Keratinocyte (primary cell): ENCODE measurements at places on chromosomes 1 and 21.

GRCh38 chr1:55816456-55817426 is 601.6 kb upstream of the USP24 start:
- DNase-seq = no peak

- no peak for DNase-seq
Observed at GRCh38 chr1:160460214-160460642, 59.9 kb downstream of the VANGL2 start.

DNA sequence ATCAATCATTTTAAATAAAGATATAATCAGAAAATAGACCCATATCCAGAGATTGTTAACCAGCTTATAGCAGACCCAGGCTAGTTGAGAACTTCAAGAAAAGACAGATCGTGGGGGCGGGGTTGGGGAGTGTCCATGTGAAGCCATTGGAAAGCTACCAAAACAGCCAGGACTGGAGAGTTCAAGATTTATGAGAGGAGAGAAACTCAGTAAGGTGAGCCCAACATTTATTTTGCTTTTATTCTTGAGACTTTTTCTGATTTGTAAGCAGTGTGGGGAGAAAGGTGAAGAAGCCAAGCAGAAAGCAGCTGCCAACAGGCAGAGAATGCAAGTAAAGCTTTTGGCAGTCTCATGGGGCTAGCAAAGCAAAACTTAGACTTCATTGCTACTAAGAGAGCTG is 179.9 kb downstream of the VPS13D start:
- no peak for DNase-seq

DNA sequence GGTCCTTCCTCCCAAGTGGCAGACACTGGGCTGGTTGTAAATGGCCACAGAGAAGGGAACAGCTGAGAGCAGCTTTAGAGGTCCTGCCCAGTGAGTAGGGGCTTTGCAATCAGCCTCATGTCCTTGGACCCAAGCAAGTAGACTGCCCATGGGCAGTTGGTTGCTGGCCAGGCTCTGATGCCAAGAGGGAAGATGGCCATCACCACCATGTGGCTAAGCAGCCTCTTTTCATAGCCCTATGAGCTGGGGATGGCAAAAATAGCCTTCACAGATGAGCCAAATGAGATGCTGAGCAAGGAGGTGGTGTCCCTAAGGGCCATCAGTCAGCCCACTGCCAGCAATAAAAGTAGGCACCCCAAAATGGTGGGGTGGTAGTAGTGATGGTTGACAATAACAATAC is 3.2 kb downstream of the DISP3 start:
- no peak for DNase-seq

DNA sequence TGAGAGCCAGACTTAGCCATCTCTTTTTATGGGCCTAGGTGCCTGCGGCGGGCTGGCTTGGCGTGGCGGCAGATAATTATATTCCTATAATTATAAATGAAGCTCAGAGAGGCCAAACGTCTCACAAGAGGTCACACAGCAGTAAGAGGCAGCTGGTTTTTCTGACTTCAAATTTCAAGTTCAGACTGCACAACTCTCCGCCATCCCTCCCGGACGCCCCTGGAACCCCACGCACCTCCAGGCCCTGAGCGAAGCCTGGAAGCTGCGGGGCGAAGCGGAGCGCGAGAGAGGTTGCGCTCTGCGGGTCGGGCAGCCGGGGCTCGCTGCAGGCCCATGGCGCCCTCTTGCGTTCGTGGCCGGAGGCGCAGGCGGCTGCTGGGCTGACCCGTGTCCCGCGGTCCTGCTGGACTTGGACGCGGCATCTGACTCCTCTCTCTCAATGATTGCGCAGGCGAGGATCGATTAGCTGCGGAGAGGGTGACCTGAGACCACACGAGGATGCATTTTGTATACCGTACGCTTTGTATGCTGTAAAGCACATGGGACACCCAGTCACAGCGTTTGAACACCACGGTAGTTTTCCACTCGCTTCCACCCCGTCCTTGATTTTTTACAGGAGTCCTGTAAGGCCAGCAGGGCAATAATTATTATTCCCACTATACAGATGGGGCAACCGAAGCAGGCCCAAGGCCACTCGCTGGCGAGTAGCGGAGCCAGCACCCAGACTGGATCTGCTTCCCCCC is 272.7 kb downstream of the FOXD2 start:
- no peak for DNase-seq

GRCh38 chr1:9613625-9614299 is 25.1 kb downstream of the TMEM201 start:
- DNase-seq = no peak

- no peak for DNase-seq
Observed at GRCh38 chr1:222009105-222009730, 267.3 kb upstream of the DUSP10 start.

GRCh38 chr1:237179503-237179902 is 137.5 kb downstream of the RYR2 start:
- DNase-seq = no peak

DNA sequence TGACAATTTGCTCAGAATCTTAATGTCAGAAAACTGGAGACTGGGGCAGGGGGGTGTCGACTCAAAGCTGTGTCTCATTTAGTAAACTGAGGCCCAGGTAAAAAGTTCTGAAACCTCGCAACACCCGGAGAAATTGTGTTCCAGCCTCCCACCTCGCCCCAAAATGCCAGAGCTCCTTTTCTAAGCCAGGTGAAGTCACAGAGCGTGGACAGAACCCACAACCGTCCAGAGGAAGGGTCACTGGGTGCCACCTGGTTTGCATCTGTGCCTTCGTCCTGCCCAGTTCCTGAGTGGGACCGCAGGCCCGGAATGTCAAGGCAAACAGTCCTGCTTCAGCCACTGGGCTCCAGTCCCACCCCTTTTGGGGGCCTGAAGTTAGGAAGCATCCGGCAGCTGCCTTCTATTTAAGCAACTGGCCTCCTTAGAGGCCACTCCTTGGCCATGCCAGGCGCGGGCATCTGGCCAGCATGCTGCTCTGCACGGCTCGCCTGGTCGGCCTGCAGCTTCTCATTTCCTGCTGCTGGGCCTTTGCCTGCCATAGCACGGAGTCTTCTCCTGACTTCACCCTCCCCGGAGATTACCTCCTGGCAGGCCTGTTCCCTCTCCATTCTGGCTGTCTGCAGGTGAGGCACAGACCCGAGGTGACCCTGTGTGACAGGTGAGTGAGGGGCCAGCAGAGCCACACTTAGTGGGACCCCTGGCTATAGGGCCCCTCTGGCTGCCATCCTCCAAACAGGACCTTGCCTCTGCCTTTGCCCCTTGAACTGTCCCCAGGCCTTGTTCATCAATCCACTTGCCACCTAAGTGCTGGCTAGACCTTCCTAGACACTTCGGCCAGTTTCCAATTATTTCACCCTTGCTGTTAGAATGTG is at the start of gene TAS1R1:
Gene TAS1R1 (plus strand): TSS at position 401 of the 872 bp plus-strand sequence. CDS start 67 bp downstream, at position 468.
- no peak for DNase-seq

GRCh38 chr1:117067533-117068370 is 7.6 kb downstream of the TTF2 start:
- no peak for DNase-seq

DNA sequence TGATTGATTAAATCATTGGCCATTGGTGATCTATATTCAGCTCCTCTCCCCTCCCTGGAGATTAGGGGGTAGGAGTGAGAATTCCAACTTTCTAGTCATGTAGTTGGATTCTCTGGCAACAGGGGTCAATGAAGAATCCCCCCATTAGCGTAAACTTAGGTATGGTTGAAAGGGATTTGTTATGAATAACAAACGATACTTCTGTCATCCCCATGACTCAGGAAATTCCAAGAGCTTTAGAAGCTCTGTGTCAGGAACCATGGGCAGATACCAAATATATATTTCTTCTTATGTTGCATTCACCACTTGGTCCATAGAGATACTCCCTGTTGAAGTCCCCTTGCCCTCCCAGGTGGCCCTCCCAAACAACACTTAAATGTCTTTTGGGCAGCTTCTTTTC is 124.5 kb downstream of the DNM3 start:
- no peak for DNase-seq

DNA sequence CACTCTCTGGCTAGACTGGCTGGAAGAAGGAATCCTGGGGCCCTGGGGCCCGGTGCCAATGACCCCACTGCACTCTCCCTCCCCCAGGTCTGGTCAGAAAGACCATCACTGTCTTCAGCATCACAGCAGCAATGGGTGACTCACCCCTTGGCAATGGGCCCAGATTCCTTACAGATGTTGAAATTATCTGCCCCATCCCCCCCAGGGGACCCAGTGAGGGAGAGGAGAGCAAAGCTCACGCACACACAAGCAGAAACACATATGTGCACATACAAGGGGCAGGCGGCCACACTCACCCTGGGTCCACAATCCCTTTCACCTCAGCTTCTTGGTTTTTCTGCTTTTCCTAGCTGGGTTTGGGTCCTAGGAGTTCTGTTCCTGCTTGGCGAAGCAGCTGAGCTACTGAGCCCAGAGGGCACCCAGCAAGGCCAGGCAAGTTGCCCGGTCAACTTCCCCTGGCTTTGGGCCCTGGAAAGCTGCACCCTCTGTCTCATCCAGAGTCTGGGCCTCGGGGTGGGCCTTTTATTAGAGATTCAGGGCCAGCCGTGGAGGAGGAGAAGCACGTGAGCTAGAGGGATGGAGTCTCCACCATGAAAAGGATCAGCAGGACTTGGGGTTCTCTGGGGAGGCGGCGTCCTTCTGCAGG is 2.6 kb downstream of the COL16A1 start:
- DNase-seq = peak; percentile 88

- DNase-seq = no peak
Observed at GRCh38 chr1:54838565-54839180, 37.5 kb upstream of the TTC22 start.

DNA sequence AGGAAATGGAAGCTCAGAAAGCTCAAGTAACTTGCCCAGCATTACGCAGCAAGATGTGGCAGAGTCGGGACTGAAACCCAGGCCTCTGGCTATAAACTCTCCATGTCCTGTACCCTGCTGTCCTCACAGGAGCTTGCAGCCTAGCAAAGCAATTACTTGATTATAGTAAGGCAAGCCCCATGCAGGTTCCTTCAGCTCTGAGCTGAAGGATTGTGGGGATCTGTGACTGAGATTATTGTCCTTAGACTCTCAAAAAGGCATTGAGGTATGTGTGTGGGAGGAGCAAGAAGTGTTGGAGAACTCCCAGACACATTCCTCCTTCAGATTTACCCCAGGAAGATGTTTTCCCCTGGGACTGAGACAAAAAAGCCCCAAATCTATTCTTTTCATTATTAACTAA is 124.0 kb upstream of the SPATA6 start:
- DNase-seq = no peak

GRCh38 chr1:221376286-221376685 is 365.6 kb downstream of the DUSP10 start:
- DNase-seq = no peak

- no peak for DNase-seq
Observed at GRCh38 chr1:200982071-200982945, 41.2 kb downstream of the KIF21B start.

- no peak for DNase-seq
Observed at GRCh38 chr1:73910466-73910865, 287.5 kb downstream of the LRRIQ3 start.

DNA sequence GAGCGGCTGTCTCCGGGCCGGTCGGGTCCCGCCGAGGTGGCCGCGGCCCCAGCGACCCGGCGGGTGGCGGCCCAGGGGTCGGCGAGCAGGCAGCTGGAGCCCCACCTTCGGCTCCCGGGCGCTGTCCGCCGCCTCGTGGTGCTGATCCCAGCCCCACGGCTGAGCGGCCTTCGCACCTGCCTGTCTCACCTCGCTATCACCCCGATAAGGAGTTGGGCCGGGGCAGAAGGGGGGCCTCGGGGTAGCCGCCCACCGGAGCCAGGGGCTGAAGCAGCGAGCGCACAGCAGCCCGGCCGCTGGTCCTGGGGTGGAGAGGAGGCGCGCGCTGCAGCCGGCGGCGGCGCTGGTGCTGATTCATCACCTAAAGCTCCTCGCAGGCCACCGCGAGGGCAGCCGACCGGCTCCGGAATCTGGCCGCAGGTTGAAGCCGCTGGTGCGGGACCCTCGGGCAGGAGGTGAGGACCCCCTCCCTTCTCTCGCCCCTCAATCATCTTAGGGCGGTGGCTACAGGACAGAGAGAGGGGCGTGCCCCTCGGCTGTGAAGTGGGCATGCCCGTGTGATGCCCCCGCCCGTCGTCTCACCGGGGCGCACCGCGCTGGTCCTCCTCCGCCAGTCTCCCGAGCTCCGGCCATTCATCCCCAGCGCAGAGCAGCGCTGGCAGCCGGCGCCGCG is 575 bp downstream of the TRIM67 start:
- DNase-seq = no peak

DNA sequence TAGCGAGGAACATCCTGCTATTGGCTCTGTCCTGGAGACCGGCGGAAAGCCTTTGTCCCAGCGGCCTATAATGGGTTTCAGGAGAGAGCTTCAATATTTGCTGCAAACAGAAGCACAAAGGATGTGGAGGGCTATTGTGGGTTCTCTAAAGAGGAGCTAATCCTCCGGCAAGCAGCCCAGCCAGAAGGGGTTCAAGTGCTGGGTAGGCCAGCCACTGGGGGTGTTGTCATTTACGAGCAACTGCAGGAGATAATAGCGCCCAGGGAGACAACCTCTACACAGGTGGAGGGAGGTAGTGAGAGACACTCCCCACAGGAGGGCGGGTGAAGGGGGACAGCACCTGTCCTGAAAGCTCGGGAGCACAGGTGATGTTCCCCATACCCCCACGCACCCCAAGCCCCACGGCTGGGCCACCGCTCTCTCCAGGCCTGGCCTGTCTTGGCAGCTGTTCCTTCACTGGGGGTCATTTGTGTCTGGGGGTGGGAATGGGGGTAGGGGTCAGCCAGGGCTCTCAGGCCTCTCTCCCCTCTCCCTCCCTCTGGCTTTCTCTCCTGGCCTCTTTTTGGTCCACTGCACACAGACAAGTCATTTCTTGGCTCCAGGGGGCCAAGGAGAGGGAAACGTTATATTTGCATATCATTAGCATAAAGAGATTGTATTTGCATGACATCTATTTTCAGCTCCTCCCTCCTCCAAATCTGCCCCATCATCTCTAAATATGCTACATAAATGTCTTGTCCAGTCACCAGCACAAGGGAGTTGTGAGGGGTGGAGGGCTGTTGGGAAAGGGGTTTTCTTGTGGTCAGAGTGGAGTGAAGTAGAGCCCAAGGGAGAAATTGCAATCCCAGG is 22.0 kb upstream of the SLC26A9 start:
- DNase-seq = no peak

- no peak for DNase-seq
Observed at GRCh38 chr1:155463865-155464650, 98.5 kb downstream of the ASH1L start.
